ENCODE measurements at places on chromosomes 3 and 15.
A peak's percentile ranks its signal among the peaks of the same experiment; 100 is the strongest.

DNA sequence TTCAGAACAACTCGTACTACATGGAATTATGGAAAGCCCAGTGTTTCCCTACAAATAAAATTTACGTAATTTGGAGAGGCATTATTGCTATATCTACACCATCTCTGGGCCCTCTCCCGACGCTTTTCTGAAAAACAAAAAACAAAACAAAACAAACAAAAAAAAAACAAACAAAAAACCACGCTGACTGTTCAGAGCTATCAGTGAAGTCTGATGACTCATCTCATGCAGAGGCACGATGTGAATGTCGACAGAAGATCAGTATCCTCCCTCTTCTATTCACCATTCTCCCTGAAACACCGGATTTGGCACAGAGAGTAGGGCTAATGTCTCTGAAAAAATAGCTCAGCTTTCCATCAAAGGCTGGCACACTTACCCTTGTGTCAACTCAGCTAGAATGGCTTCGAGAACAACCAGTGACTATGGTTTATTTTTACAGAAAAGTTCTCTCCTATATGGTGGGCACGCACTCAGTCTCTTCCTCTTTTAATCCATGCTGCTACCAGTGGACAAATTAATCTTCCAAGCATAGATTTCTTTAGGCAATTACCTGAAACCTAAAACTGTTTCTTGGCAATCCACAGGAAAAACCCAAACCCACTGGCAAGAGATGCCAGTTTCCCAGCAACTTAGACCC is 1.5 kb downstream of the CRBN start:
- DNase-seq, result no peak

DNA sequence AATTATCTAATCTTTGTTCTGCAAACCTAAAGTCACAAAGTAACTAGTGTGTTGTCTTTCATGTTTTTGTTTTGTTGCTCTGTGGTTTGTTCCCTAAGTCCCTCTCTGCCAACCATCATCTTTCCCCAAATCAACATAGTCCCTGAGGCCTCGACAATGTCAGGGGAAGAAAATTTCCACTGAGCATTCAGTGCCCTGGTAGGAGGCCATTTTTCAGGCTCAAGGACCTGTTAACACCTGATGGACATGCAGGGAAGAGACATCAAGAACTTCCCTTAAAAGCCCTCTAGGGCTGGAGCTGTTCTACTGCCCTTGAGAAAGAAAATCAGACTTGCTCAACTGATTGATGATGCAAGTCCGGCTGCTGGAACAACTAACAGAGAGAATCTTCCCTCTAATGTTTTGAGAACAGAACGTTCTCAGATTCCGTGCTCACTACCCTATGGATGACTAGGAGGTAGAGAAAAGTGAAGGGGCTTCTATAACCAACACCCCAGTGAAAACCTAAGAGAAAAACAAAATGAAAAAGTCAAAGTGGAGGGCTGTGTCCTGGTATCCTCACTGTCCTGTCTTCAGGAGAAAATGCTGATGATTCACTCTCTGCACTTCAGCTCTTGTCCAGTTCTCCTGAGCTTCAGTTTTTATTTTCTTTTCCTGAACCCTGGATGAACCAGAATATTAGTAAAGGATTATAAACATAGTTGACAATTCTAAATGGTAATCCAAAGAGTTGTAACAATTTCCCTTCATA is 373.1 kb downstream of the FOXP1 start:
- no peak for DNase-seq

GRCh38 chr15:87362531-87362930 is 894.0 kb downstream of the NTRK3 start:
- DNase-seq, result no peak

DNA sequence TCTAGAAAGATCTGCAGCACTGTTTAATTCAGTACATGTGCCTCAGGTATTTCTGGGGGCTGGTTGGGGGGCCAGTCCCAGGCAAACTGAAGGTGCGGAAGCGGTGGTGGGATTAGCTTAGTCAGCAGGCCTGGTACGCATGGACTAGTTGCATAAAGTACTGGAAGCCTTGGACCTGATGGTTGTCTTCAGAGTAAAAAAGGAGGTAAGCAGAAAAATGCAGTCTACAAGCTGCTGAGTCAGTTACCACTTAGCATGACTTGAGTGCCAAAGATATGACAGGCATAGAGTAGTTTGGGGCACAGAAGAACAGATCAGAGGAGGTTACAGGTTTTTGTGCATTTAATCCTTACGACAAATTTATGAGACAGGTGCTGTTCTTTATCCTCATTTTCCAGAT is 19.9 kb upstream of the GOLGA8J start:
- no peak for DNase-seq

GRCh38 chr3:79085171-79085570 is 682.6 kb downstream of the ROBO1 start:
- no peak for DNase-seq

GRCh38 chr3:63364910-63365309 is 86.8 kb downstream of the SYNPR start:
- DNase-seq, result peak; percentile 15

DNA sequence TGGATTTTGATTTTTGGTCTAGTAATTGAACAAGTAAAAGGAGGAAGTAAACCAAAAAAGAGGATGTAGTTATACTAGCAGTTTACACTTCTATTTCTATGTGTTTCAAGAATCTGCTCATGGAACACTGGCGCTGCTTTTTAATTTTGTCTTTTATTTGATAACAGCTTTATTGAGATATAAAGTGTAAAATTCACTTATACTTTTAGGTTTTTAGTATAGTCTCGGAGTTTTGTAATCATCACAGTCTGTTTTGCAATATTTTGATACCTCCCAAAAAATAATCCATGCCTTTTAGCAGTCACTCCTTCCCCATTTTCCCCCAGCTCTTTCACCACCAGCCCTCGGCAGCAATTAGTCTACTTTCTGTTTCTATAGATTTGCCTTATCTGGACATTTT is 18.0 kb downstream of the UBE2E2 start:
- no peak for DNase-seq

GRCh38 chr3:132136334-132136716 is 101.5 kb upstream of the CPNE4 start:
- DNase-seq, result no peak

DNA sequence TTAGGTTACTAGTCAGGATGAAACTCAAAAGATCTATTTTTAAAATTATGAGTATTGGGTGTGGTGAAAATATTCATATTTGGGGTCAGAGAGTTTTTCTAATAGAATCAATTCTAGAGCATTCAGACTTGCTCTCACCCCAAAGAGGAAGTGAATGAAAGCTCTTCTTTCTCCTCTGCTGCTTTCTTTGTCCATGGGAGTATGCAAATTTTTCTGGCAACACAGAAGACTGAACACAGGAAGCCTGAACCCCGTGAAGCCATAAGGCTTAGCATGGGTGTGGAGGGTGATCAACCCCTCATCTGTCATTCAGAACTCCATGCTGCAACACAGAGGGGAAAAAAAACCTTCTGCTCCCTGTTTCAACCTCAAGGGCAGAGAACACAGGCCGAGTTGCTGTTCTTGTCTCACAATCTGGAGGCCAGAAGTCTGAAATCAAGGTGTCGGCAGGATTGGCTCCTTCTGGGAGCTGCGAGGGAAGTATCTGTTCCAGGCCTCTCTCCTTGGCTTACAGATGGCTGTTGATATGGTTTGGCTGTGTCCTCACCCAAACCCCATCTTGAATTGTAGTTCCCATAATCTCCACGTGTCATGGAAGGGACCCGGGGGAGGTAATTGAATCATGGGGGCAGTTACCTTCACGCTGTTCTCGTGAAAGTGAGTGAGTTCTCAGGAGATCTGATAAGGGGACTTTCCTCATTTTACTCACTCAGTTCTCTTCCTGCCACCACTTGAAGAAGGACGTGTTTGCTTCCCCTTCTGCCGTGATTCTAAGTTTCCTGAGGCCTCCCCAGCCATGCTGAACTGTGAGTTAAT is 33.7 kb upstream of the CD47 start:
- DNase-seq, result no peak
